ENCODE measurements at places on chromosomes 1 and 21. TPM values are rescaled to one million over a fixed set of nuclear protein-coding genes. Genes with fewer than 3 reads are reported as not detected.

GJA5 gene
- not detected for total RNA-seq

DIRAS3 gene
- total RNA-seq = 0.47 TPM

DNA sequence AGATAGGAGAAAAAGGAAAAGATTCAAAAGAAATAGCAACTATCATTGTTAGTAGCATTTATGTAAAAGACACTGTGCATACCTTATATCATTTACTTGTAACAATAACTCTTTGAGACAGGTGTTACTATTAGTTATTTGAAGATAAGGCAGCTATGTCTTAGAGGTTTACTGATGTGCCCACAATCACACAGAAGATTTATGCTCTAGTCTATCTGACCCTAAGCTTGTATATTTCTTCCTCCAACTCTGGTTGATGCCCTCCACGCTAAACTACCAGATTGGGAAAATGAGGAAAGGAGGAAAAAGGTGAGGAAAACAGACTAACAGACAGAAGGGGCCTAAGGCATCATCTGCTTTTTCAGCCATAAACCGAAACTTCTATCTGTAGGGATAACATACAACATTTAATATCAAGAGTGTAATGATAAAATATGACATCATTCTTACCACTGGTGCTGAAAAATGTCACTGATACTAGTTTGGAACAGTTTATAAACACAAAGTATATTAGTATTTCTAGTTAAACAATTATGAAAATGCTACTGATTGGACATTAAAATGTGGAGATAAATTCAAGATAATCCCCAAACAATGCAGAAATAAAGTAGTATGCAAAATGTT is 5.1 kb downstream of the COLGALT2 start:
- no peak for DNase-seq

DNA sequence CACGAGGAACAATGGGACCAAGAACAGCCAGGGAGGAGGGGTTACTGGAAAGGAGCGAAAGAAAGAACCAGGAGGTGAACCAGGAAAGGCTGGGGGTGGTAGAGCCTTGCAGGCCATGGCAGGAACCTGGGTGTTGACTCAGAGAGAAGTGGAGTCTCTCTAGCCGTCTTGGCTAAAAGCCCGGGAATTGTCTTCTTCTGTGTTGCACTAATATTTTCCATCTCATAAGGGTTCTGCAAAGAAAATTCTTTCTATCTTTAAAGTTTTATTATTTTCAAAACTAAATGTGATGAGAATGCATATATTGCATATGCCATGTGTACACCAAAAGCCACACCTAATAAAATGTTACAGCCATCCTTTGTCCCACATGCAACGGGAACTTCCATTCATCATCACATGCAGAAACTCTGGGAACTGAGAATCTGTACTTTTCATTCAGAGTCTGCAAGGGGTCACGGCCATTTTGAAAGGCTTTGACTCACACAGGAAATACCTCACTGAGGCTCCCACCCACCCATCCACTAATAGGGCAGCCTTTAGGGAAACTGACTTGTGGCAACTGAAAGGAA is 38.0 kb downstream of the ERG start:
- no peak for DNase-seq

DNA sequence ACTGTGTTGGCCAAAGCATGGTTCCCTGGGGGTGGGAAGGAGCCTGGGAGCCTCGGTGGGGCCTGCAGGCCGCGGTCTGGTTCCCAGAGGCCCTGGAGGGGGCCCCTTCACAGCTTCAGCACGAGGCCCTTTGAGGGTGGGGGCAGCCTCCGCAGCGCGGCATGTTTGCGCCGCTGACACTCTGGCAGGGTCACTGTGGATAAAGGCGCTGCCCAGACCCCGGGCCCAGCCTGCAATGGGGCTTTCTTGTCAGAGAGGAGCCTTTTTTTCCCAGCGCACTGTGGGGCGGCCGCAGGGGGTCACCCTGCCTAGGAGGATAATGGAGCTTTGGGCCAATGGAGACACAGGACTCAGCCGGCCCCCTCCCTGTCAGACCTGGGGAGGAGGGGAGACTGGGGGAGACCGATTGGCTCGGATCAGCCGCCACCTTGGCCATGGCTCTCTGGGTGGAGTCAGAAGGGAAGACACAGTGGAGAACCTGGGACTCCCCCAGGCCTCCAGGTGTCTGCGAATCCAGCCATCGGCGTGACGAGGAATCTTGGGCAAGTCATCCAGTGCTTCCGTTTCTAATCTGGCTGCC is 26.0 kb downstream of the EPHB2 start:
- DNase-seq = no peak

GRCh38 chr1:64248065-64248464 is 44.6 kb downstream of the UBE2U start:
- DNase-seq = no peak

GRCh38 chr1:22745669-22746585 is 35.3 kb downstream of the EPHB2 start:
- no peak for DNase-seq

DNA sequence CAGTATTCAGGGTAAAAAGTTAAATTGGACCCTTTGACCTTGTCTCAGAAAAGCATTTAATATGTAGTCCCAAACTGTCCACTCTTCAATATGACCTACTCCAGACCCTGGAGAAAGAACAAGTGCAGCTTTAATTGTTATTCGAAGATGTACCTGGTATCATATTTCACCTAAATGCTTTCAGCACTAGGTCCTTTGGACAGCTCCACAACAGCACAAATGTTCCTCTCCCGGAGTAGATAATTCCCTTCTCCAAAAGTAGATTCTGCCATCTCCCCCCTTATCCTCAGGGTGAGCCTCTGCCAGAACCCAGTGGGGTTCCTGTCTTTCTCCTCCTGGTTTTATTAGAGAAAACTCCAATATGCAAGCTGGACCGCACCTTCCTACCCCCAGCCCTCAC is 104.5 kb upstream of the AJAP1 start:
- no peak for DNase-seq

- DNase-seq = no peak
Observed at GRCh38 chr1:65084066-65084465, 63.9 kb upstream of the AK4 start.

- DNase-seq = peak; percentile 77
Observed at GRCh38 chr1:151156515-151156819, at the start of gene TNFAIP8L2. TSS of gene TNFAIP8L2 (plus strand) at chr1:151156649. CDS start at chr1:151158698, 2,049 bp downstream.

DNA sequence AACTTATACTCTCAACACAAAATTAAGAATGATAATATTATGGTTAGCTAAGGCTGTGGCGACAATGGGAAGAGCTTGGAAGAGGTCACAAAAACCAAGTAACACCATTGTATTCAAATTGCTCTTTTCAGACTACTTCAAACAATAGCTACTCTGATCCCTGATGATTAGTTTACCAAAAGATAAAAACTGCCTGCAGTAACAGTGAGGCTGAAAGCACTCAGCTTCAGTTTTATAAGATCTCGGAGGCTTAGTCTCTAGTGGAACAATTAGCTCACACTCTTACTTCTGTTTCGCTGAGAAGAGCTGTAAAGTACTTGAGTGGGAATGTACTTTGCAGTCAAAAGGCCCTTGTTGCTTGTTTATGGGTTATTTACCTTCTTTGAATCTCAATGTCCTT is 278.5 kb downstream of the LRRC7 start:
- DNase-seq = no peak

DNA sequence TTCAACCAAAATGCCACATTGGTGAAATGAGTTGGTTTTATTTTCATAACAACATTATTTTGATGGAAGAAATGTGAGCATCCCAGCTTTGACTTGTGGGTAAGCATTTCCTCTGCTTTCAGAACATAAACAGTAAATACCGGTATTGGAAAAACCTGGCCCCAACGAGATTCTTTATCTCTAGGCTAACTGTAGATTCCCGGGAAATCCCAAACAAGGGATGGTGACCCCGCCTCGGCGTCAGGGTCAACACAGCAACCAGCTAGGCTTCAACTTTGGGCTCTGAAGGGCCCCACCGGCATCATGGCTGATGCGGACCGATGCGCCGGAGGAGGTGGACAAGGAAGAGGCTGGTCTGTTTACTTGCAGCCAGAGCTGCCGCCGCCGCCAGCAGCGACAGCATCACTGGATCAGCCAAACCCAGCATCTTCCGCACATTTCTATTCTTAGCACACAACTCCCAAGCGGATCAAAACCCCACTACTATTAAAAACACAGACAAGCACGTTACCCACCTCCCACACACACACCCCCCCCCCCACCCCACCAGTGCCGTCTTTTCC is 1.1 kb downstream of the AKT3 start:
- DNase-seq = peak; percentile 57

DNA sequence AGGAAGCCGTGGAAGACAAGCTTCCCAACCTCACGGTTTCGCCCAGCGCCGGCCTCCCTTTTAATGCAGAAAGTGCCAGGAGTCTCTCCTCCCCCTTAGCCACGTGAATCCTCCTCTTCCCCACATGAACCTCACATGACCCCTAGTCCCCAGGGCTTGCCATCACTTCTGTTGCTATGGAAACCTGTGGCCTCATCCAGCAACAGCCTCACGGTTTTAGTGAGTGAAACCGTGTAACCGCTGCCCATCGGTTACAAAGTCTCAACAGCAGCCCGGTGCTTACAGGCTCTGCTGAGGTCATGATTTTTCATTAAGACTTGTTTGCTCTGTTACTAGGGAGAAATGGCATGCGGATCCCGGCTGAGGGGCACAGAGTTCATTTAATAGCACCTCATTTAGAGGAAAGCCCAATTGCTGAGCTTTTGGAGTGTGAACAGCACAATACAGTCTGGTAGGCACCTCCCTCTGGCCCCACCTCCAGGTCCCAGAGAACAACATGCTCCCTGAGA is 143.2 kb upstream of the BACE2 start:
- DNase-seq = no peak

DNA sequence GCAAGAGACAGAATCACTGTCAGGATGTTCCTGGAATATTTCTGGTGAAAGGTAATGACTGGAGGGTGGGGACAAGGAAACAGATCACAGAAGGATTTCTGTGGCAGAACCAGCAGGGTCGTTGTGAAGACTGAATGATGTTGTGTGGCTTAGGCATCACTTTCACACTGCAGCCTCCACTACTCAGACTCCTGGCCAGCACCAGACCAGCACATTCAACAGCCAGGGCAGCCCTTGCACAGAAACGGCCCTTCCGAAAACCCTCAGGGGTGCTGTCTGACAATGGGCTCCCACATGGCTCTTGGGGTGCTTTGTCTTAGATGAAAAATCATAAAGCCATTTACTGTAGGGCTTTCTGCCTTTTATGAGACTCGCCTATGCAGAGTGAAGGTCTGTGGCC is 3.8 kb upstream of the RAB7B start:
- DNase-seq = no peak

Measured in activated naive CD8-positive, alpha-beta T cell treated with anti-CD3 and anti-CD28 coated beads for 36 hours (primary cell).